Globus pallidus (tissue), 1 donor: ENCODE measurements at places on chromosomes 7 and 10.

GRCh38 chr7:140176122-140176701 is 571 bp downstream of the KDM7A start:
- DNase-seq: no peak

DNA sequence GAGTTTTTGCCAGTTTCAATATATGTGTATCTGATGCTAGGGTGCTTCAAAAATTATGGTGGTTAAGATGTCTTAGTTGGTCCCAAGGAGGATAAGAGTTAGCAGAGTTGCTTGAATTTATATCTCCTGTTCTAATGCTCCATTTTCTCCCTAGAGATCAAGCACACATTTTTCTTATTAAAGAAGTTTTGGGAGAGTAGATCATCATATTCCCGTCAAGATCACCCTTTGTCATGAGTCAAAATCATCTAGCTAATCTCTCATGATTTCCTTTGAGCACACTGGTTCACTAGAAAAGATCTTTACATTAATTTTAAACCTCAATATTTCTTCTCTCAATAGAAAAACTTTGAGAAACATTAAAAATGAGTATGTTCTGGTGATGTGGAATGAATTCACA is 429.9 kb upstream of the SEMA3A start:
- no peak for DNase-seq

GRCh38 chr7:18754766-18755165 is 259.2 kb downstream of the HDAC9 start:
- no peak for DNase-seq

- peak; percentile 80 for DNase-seq
Measured at GRCh38 chr7:74027683-74028320, at the start of gene ELN. Gene ELN, plus strand, starts transcription at chr7:74028173. Its CDS starts 15 bp downstream, at chr7:74028188.

GRCh38 chr10:114851336-114851735 is 29.8 kb downstream of the FHIP2A start:
- DNase-seq: no peak

DNA sequence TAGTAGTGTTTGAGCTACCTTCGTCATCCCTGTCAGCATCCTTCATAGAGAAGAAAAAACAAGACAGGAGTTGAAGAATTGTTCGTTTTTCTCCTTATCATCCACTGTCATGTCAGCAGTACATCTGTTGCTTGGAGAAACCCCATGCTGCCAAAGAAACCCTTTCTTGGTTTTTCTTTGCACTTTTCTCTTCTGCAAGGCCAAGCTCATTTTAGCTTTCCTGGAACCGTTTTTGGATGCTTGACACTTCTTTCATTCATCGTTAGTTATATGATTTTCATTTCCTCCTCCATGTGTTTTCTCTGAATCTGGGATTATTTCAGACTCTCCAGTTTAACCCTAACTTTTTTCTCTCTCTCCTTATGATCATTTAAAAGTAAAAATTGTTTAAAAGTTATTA is 58.9 kb downstream of the MMRN2 start:
- no peak for DNase-seq

DNA sequence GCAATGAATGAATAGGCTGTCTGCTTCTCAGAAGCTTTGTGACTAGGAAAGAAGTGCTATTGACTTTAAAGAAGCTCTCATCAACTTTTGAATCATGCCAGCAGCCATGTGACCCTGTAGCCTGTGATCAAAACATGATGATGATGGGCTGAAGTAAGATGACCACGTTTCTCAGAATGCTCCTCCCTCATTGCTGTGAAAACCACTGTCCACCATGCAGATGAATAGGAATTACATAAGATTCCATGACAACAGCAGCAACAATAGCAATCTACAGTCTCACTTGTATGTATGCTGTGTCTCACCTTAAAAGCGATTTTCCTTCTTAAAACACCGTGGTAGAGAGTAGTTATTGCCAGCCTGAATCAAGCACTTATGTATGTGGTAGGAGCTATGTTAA is 228.4 kb downstream of the TRIL start:
- DNase-seq: no peak

- DNase-seq: no peak
Measured at GRCh38 chr7:105538339-105538738, 6.3 kb downstream of the RINT1 start.

GRCh38 chr10:79239275-79239779 is 107.9 kb upstream of the PPIF start:
- peak; percentile 85 for DNase-seq

DNA sequence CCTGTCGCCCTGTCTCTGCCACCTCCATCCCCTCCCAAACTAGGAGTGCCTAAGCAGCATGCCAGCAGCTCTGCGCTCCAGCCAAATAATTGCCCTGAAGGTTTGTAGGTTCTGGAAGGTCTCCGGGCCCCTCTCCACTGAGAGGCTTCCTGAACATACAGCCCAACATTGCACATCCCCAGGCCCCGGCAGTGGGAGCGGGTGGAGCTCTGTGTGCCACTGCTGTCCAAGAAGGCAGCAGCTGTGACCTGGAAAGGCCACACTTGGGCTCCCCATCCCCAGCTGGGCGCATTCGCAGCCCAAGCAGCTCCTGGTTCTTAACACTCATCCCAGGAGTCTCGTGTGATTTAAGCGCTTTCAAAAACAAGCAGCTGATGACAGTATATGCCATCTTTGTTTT is 95.7 kb downstream of the COL13A1 start:
- DNase-seq: no peak

- DNase-seq: no peak
Measured at GRCh38 chr7:89451911-89452310, 656.4 kb upstream of the TEX47 start.

DNA sequence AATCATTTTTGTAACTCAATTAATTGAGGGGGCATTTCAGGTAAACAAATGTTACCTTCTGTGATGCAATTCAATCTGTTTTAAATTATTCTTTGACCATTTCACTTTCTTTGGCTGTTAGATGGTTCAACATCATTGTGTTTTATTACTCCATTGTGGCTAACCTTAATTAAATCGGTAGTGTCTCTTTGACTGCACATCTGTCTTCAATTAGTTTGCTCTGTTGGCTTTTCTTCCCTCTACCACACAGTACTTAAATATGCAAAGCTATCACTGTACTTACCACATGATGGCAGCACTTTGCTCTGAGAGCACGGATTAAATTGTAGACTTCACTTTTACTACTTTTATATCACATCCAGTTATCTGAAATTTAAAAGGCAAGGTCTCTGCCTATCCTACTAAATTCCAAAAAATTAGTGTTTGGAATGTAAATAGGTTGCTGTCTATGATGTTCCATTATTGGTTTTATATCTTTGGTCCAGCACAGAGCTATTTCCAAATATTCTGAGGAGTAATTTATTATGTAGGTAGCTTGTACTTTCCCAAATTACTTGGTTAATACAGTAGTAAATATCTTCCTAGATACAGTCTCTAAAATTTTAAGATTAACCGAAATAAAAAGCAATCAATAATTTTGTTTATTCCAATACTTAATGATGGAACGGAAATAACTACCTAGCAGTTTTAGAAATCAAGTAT is 352.0 kb downstream of the PCLO start:
- peak; percentile 41 for DNase-seq

DNA sequence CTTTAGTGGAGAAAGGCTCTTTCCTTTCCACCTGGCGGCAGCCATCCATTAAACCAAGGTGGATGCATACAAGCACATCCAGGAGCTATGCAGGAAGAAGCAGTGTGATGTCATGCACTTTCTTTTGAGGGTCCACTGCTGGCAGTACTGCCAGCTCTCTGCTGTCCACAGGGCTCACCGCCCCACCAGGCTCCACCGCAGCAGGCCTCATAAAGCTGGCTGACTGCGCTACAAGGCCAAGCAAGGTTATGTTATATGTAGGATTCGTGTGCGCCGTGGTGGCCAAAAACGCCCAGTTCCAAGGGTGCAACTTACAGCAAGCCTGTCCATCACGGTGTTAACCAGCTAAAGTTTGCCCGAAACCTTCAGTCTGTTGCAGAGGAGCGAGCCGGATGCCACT is 37.3 kb upstream of the TRUB1 start:
- DNase-seq: no peak

DNA sequence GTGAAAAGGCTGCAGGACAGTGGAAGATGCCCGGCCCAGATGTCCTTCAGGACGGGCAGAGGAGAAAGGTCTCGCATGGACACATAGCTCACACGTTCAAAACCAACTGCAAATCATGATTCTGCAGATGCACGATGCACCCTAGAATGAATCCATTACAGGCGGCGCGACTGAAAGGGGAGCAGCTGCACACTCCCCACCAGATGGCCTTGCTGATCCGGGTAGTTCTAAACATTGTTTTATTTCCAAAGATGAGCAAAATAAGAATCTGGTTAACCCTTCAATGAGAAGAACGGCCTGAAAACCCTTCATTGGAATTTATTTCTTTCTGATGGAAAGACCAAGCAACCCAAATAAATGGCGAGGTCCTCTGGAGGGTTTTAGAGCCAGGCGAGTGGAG is 33.8 kb downstream of the CHST15 start:
- DNase-seq: no peak

DNA sequence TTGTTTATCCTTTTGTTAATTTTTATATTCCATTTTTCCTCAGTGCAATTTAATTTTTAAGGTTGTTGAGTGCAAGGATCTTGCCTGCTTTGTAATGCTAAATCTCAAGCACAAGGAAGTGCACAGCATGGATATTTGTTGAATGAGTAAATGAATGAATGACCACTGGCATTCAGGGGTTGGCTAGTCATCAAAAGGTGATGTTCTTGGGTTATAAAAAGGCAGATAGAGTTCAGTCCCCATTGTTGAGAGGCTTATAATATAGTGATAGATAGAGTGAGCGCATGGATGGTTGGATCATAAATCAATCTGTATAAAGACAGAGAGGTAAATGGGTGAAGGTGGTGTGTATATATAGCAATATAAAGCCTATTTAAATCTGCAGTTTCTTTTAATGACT is 193.2 kb upstream of the KLF6 start:
- DNase-seq: no peak

GRCh38 chr7:93196336-93196735 is 29.9 kb downstream of the HEPACAM2 start:
- no peak for DNase-seq

DNA sequence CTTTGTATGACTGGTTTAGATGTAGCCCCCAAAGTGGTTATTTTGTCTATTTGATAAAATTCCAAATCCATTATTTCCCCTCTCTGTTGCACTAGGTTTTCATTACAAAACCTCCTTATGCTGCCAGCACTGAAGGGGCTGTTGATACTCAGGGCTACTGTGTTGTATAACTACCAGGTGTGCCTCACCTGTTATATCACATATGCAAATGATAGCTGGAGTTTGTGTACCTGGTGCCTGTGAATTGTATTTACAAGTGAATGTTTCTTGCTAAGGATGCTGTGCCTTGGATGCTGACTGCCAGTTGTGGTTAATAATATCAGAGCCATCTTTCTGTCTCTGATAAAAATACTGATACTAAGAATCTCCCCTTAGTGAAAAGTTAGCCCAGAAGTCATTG is 84.8 kb upstream of the CCDC6 start:
- DNase-seq: no peak

DNA sequence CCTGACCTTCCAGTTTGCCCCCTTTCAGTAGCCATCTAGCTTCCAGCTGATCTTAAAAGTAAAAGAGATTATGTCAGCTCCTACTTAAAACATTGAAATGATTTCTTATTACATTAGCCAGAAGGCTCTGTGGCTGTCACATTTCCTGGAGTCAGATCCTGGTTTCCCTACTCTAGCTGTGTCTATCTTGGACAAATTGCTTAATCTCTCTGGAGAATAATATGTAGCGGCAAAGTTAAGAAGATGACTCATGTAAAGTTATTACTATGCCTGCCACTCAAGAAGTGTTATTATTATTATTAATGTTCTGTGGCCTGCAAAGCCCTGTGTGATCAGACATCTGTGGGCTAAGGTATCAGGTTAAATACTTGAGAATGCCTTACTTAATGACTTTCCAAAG is 107.2 kb downstream of the RUNDC3B start:
- DNase-seq: no peak

DNA sequence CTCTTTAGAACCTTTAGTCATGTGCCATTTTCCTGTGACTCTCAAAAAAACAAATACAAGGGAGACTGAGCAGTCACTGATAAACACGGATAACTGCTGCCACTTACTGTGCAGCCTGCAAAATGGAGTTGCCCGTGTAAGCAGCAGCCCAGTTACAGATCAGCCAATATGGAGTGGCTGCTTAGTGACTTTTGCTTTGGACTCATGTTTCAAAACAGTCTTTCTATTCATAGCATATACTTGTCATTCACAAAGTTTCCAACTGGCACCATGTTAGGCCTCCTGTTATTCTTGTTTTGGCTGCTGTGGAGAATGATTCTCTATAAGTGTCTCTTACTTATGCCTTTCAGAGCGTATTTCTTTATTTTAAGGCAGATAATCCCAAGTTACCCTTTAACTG is 3.0 kb downstream of the FAM204A start:
- DNase-seq: no peak

DNA sequence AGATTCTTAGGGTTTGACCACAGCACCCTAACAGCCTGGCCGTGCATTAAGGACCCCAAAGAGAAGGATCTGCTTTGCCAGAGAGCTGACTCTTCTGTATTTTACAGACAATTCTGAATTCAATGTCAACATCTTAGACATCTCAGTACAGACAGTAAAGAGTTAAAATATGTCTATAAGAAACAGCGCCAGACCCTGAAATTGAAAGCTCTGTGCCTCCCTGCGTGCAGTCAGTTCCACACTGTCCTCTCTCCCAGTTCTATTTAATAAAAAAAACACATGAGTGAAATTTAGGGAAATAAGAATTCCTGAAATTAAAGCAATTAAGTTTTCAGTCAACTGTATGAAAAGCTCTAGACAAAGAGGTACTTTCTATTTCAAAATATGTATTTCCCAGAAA is 45.1 kb downstream of the MET start:
- DNase-seq: no peak

- no peak for DNase-seq
Measured at GRCh38 chr7:18320971-18321567, 174.5 kb upstream of the HDAC9 start.

GRCh38 chr7:24879291-24879690 is 100.7 kb downstream of the OSBPL3 start:
- DNase-seq: no peak

GRCh38 chr7:121397822-121398221 is 1.7 kb upstream of the FAM3C start:
- no peak for DNase-seq

DNA sequence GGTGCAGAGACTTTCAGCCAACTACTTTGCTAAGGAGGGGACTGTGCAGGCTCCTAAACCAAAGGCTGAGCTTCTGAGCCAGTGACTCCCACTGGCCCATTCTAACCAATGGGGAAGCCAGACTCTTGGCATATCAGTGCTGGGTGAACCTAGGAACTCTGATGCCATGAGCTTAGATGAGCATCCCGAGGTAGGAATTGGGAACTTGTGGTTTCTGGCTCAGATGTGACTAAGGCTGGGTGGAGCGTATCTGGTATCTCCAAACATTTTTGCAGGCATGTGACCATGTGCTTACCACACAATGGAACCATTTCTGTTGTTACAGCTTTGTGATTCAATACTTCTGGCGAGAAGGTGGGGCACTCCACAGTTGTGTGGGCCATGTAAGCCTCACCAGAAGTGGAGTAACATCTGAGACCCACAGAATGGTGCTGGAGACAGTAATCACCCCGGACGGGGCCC is 2.5 kb upstream of the AVPI1 start:
- no peak for DNase-seq

- peak; percentile 71 for DNase-seq
Measured at GRCh38 chr10:104350127-104350635, 3.5 kb upstream of the CFAP58 start.

GRCh38 chr10:119807960-119808697 is 64.5 kb downstream of the MCMBP start:
- no peak for DNase-seq

- no peak for DNase-seq
Measured at GRCh38 chr10:122559228-122559627, 1.3 kb upstream of the DMBT1 start.

GRCh38 chr10:113753020-113753692 is 1.7 kb downstream of the PLEKHS1 start:
- no peak for DNase-seq
